ENCODE measurements at places on chromosomes 5 and 9.

- no peak for DNase-seq
These were observed 35.3 kb downstream of the EQTN start for GRCh38 chr9:27261517-27262211.

DNA sequence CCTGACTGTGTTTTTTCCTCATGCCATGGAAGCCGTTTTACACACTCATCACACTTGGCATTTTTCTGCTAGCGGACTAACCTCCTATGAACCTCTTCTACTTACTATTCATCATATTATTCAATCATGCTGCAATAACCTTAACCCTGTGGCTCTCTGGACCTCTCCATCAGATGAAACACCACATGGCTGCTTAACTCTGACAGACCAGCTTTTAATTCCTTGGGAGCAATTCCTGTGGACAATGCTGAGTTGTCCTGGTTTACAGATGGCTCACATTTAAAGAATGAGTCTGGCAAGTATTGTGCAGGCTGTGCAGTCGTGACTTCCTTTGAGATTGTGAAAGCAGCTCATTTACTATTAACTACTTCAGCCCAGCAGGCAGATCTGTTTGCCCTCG is 9.0 kb downstream of the OR1J1 start:
- no peak for DNase-seq

DNA sequence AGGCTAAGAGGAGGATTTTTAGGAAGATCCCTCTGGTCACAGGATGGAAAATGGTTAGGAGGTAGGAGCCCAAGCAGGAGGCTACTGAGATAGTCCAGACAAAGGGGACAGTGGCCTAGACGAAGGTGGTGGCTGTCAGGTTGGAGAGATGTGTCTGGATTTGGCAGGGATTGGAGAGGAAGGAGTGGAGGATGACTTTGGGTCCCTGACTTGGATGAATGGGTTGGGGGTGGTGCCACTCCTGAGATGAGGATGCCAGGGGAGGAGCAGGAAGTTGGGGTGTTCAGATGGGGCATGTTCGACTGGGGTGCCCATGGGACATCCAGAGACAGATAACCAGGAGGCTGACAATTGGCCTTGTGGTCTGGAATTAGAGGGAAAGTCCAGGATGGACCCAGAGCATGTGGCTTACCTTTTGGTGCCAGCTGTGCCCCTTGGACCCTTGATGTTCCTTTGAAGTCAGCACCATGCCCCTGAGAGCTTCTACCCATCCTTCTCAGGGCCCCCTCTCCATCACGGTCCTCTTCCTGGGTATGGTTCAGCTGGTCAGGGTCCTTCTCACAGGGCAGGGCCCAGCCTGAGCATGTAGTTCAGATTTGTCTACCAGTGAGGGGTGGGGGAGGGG is 15.1 kb upstream of the IGFBPL1 start:
- DNase-seq: no peak

GRCh38 chr9:129240581-129241211 is 62.6 kb upstream of the IER5L start:
- DNase-seq: no peak

DNA sequence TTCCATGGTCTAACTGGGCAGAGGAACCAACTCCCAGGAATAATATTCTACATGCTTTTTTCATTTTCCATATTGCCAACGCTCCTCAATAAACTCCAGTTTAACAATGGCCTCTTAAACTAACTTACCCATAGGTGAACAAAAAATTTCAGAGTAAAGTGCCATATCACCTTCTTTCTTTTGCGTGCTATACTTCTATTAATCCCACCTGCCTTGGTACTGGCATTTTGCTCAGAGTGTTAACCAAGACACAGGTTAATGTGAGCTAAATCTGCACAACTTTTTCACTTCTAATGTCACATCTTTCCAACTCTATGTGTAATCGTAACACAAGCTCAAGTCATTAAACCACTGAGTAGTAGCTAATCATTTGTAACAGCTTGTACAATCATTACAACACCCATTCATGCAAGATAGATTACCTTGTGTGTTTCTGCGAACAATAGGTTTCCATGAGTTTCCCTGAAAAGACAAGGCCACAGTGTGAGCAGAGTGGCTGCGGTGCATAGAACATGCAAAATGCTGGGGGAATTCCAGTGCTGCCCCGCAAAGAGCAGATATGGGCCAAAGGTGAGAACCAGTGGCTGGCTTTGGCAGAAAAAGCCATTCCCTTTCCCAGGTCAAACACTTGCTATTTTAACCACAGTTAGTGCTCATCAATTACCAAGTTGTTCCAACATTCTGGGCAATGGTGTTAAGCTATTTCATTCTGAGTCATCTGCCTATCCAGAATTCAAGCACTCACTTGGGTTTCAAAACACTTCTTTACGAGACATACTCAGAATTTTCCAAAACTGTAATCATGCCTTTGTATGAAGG is 42.8 kb downstream of the TIMD4 start:
- DNase-seq: no peak

Measured in GM12891 (cell line).